CMK (cell line): ENCODE measurements at places on chromosomes 2 and 18.

DNA sequence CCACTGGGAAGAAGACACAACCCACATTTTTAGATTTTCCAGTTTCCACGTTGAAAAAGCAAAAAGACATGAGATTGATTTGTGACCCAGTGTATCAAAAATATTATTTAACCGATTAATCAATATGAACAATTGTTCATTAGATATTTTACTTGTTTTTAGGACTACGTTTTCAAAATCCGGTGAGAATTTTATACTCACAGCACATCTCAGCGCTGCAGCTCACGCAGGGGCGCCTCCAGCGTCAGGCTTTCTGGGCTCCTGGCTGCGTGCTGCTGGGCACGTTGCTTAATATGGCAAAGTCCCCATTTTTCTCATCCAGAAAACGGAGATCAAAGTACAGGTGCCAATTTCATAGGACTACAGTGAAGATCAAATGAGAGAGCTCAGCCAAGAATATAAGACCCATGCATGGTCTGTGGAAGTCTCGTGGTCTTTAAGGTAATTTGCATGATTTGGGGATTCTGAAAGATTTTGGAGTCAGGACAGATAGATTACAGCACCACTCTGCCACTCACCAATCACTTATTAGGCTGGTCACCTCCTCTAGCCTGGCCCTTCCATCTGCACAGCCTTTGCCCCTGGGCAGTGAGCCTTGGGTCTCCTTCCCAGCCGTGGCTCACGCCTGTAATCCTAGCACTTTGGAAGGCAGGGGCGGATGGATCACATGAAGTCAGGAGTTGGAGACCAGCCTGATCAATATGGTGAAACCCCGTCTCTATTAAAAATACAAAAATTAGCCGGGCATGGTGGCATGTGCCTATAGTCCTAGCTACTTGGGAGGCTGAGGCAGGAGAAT lies 36.2 kb downstream of the PTPN18 start:
- DNase-seq: no peak

GRCh38 chr2:141137122-141137693 lies 993.6 kb downstream of the LRP1B start:
- DNase-seq: peak; percentile 51

- DNase-seq: no peak
Observed at GRCh38 chr2:151491496-151491895, 81.8 kb downstream of the RIF1 start.

DNA sequence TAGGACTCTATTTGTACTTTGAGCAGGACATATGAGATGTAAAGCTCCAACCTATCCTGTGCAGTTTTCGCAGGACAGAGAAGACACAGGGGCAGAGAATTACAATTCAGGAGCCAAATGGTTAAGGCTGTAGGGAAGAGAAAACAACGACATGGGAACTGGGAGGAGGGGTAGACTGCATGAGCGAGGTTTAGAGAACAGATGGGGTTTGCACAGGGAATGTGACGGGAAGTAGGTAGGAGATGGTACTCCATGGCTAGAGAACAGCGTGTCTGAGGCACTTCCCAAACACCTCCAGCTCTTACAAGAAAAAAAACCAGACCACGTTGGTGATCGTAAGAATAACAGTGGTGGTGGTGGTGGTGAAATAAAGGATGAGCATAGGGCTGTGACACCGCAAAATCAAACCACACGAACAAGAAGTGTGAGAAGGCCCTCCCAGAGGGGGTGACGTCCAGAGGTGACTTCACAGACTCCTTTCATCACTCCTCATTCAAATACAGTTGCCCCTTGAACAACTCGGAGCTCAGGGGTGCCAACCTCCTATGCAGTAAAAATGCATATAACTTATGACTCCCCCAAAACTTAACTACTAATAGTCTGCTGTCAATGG lies 92.7 kb downstream of the FARSB start:
- no peak for DNase-seq

- DNase-seq: no peak
Observed at GRCh38 chr2:190415794-190416775, 7.9 kb downstream of the MFSD6 start.

GRCh38 chr2:76506538-76506937 lies 795.8 kb upstream of the GCFC2 start:
- DNase-seq: no peak

GRCh38 chr18:48317781-48318381 lies 91.3 kb downstream of the ZBTB7C start:
- DNase-seq: no peak

- DNase-seq: no peak
Observed at GRCh38 chr18:22387787-22388186, 29.9 kb downstream of the CTAGE1 start.

- no peak for DNase-seq
Observed at GRCh38 chr2:38260469-38260868, 116.6 kb downstream of the ATL2 start.

GRCh38 chr18:63292831-63293683 lies 26.5 kb downstream of the BCL2 start:
- no peak for DNase-seq

DNA sequence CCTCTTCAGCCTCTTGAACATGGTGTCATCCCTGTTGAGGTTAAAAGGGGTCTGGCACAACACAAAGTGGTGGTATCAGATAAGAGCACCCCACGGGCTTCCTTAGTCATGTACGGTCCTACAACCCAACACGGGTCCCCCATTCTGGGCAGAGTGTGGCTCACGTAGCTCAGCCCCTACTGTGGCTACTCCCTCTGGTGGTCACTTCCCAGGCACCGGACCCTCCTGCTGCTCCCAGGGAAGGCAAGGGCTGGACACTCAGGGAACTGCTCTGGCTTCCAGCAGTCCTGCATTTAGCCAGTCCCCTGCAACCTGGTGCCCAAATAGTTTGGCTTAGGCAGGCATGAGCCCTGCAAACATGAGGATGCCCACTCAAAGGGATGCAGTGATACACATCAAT lies 58.6 kb downstream of the GALNT14 start:
- no peak for DNase-seq

GRCh38 chr18:36828157-36828629 lies 609 bp downstream of the TPGS2 start:
- DNase-seq: peak; percentile 8

DNA sequence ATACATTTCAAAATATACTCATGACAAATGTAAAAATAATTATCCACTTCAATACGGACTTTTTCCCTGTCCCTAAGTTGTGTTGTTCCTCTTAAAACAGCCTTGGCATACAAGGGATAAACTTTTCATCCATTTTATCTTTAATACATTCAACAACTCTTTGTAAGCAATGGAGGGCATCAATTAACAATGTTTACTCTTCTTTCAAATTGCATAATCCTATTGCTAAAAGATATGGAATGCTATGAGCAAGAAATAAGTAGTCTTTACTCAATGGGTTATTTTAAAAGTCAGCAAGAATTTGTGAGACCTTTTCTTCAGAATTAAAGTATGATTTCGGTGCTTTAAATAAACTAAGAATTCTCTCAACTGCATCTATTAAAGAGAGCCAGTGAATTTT lies 41.9 kb downstream of the SCN9A start:
- no peak for DNase-seq

DNA sequence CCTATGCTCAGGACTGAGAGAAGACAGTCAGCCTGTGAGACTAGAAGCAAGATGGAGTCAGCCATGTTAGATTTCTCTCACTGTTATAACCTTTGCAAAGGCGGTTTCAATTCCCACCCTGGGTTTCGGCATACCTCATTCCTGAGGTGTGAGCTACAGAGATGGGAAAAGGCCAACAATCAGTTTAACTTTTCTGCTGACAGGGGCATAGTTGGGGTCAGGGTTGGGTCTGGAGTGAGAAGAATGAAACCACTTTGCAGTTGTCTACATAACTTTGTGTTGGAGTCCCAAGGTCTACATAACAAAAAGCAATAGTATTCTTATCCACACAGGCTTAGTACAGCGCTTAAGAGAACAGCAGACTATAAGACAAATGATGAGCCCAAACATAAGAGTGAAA lies 28.1 kb upstream of the FEZ2 start:
- DNase-seq: no peak

GRCh38 chr2:225794652-225795400 lies 395.3 kb downstream of the NYAP2 start:
- no peak for DNase-seq

DNA sequence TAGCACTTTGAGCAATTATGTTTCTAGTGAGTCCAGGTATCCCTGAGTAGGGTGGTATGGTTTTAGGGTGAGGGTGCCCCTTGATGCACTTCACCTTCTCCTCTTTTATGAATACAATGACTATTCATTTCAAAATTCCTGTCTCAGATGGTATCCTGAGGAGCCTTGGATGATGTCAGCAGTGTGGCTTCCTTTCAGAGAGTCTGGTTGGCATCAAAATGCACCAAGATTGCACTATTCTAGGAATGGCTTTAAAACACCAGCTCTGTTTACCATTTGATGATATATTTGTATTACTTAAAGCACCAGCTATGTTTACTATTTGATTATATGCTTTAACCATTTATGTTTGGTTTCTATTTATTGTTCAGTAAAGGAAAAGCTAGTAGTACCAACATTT lies 141.0 kb downstream of the FMNL2 start:
- DNase-seq: no peak

GRCh38 chr2:19198381-19198780 lies 160.0 kb downstream of the OSR1 start:
- DNase-seq: no peak

GRCh38 chr2:23569761-23570365 lies 184.9 kb downstream of the KLHL29 start:
- DNase-seq: no peak

DNA sequence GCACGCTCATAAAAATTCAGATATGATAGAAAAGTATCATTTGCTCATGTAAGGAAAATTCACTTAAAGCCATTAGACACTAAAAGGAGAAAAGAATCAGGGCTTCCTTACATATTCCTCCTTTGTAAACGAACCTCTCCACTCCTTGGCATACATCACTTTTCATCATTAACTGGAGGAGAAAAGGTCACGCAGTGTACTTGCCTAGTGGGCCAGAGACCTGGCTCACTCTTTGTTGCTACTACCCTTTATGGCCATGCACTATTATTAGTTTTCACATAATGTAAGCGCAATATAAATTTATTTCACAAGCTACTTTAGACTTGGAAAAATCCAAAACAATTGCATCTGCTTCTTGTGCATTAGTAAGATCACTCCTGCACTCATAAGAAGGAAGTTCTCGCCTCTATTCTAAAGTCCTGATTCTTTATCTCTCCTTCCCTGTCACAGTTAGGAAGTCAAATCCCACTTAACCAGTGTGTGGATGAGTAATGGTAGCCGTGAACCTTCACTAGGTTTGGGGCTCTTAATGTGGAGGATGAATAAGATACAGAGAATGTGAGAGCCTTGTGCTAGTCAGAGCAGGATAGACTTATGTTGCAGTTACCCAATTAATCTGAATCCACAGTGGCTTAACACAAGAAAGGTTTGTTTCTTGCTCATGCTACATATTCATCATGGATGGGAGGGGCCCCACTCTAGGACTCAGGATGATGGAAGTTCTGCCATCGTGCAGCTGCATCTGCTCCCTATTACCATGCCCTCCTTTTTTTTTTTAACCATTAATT lies 115.0 kb upstream of the GLS start:
- no peak for DNase-seq

DNA sequence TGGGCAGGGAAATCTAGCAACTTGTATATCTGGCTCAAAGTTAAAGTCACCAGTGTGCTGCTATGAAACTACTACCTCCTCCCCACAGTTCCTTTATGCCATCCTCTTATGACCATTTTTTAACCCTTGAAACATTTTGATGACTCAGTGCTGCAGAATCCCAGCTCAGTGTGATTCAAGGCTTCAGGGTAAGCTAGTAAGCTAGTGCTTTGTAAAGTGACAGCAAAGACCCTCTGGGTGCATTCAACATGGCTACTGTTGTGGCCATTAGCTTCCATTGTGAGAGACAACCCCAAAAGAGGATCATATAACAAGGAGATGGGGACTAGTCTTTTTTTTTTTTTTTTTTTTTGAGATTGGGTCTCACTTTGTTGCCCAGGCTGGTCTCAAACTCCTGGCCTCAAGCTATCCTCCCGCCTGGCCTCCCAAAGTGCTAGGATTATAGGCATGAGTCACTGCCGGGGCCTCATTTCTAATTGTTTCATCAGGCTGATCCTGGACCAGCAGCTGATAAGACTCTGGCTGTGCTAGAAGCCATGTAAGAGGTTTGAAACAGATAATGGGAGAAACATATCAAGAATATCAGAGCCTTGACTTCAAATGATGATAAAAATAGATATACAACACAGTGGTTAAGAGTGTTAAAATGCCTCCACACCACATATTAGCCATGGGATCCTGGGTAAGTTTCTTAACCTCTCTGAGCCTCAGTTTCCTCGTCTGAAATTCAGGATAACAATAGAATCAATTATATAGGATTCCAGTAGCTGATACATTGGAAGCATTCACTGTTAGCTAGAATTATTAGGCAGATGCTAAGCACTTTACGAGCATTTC lies 65.7 kb upstream of the RTN4 start:
- DNase-seq: no peak
